ENCODE measurements at places on chromosomes 16 and 17. TPM values are rescaled to one million over a fixed set of nuclear protein-coding genes. Genes with fewer than 3 reads are reported as not detected.
A peak's percentile ranks its signal among the peaks of the same experiment; 100 is the strongest.

GRCh38 chr17:1577583-1578013 lies 15.0 kb upstream of the PITPNA start:
- no peaks in the 10 kb centered on the region for H3K27me3 ChIP-seq
- peak overlapping the region; percentile 84 for H3K27ac ChIP-seq
- H3K4me1 ChIP-seq, result peaks cover 7% of the 10 kb centered on the region
- DNase-seq, result no peak

GRCh38 chr16:57530104-57530521 lies 6.3 kb downstream of the CCDC102A start:
- H3K27ac ChIP-seq, result peak overlapping the region; percentile 100
- H3K4me3 ChIP-seq, result peak overlapping the region; percentile 98
- DNase-seq, result peak; percentile 88
- no peaks in the 10 kb centered on the region for H3K36me3 ChIP-seq
- no peaks in the 10 kb centered on the region for H3K27me3 ChIP-seq
- H3K4me1 ChIP-seq, result peaks cover 64% of the 10 kb centered on the region

GRCh38 chr16:3470723-3471122 lies 24.6 kb downstream of the C16orf90 start:
- peak overlapping the region; percentile 69 for H3K27ac ChIP-seq
- peaks cover 8% of the 10 kb centered on the region for H3K36me3 ChIP-seq
- H3K4me1 ChIP-seq, result peaks cover 64% of the 10 kb centered on the region
- no peak overlapping the region for H3K4me3 ChIP-seq
- no peak for DNase-seq
- no peaks in the 10 kb centered on the region for H3K27me3 ChIP-seq

- no peak overlapping the region for H3K27ac ChIP-seq
- H3K36me3 ChIP-seq, result no peaks in the 10 kb centered on the region
- DNase-seq, result no peak
- peaks cover 19% of the 10 kb centered on the region for H3K4me1 ChIP-seq
These were observed 6.0 kb downstream of the SNN start for GRCh38 chr16:11674001-11674817.

DNA sequence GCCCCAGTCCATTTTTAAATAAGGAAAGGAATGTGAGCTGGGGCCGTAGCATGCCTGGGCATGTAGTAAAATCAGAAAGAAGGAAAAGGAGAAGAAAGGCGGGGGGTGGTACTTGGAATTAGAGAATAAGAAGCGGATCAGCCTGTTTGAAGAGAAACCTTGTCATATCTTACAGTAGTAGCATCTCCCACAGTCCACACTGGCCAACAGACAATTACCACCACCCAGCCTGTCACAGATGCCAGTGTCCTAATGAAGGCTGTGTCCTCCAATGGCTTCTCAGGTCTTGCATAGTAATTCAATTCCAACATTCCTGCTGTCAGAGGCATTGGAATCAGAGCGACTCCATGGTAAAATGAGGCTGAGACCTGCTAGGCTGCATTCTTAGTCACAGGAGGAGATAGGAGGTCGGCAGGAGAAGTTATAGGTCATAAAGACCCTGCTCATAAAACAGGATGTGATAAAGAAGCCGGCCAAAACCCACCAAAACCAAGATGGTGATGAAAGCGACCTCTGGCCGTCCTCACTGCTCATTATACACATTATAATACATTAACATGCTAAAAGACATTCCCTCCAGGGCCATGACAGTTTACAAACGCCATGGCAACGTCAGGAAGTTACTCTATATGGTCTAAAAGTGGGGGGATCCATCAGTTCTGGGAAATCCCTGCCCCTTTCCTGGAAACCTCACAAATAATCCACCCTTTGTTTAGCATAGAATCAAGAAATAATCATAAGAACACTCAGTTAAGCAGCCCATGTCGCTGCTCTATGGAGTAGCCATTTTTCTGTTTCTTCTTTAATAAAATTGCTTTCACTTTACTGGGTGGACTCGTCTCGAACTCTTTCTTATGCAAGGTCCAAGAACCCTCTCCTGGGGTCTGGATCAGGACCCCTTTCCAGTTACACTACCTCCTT lies 9.6 kb upstream of the AKAP10 start:
- no peaks in the 10 kb centered on the region for H3K36me3 ChIP-seq
- H3K4me1 ChIP-seq, result peaks cover 6% of the 10 kb centered on the region
- no peak overlapping the region for H3K27ac ChIP-seq
- H3K4me3 ChIP-seq, result no peak overlapping the region

GRCh38 chr16:49405123-49405522 lies 31.5 kb downstream of the C16orf78 start:
- H3K4me3 ChIP-seq, result no peak overlapping the region
- H3K4me1 ChIP-seq, result no peaks in the 10 kb centered on the region
- H3K27ac ChIP-seq, result no peak overlapping the region
- peaks cover 9% of the 10 kb centered on the region for H3K27me3 ChIP-seq
- DNase-seq, result peak; percentile 41
- no peaks in the 10 kb centered on the region for H3K36me3 ChIP-seq

- no peak for DNase-seq
- H3K27ac ChIP-seq, result no peak overlapping the region
- H3K4me1 ChIP-seq, result peaks cover 21% of the 10 kb centered on the region
These were observed 3.4 kb upstream of the ETV4 start for GRCh38 chr17:43549496-43549895.

DNA sequence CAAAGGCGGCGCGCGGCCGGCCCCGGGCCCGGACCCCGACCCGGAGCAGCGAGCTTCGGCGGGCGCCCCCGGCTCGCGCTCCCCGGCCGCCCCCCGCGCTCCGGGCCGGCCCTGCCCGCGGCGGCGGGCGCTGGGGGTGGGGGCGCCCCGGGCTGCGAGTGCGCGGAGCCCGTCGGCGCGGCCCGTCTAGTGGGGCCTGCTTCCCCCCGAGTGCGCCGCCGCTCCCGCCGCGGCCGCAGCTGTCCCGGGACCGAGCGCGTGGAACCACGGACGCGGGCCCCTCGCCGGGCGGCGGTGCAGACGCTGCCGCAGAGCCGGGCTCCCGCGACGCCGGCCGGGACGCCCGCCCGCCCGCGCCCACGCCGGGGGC lies 308 bp downstream of the ADCY9 start:
- no peak for DNase-seq
- H3K27ac ChIP-seq, result no peak overlapping the region
- peak overlapping the region; percentile 82 for H3K4me3 ChIP-seq
- peaks cover 8% of the 10 kb centered on the region for H3K36me3 ChIP-seq
- peaks cover 40% of the 10 kb centered on the region for H3K4me1 ChIP-seq

- H3K36me3 ChIP-seq, result no peaks in the 10 kb centered on the region
- no peaks in the 10 kb centered on the region for H3K4me1 ChIP-seq
- DNase-seq, result no peak
- no peak overlapping the region for H3K4me3 ChIP-seq
These were observed 132.0 kb downstream of the COPRS start for GRCh38 chr17:31726980-31727427.

DNA sequence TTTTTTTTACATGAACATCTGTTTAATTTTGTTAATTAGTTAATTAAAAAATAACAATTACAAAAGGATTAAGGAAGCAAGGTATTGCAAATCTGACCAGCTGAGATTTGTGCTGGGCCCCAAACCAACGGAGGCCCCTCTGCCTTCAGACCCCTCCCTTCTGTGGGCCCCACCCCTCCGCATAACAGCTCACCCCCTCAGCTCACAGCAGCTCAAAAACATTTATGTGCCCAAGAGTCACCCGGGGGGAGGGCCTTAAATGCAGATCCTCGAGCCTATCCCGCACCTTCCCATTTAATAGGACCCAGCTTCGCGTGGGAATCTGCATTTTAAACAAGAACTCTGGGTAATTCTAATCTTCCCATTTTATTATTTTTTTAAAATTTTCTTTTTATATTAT lies 75.0 kb downstream of the MGAT5B start:
- no peak overlapping the region for H3K27ac ChIP-seq
- H3K27me3 ChIP-seq, result no peaks in the 10 kb centered on the region
- H3K4me3 ChIP-seq, result no peak overlapping the region

GRCh38 chr16:77214411-77215138 lies 15.4 kb downstream of the SYCE1L start:
- no peaks in the 10 kb centered on the region for H3K27me3 ChIP-seq
- H3K4me3 ChIP-seq, result no peak overlapping the region
- no peaks in the 10 kb centered on the region for H3K36me3 ChIP-seq
- DNase-seq, result no peak

Gene SOX8
- 0.20 TPM for total RNA-seq

Gene RUNDC3A
- not detected for total RNA-seq

Gene UTP18
- total RNA-seq, result 50.8 TPM

GRCh38 chr17:77670173-77670572 lies 288.3 kb upstream of the TNRC6C start:
- no peak for DNase-seq
- H3K36me3 ChIP-seq, result peaks cover 31% of the 10 kb centered on the region
- H3K4me1 ChIP-seq, result peaks cover 42% of the 10 kb centered on the region
- no peak overlapping the region for H3K27ac ChIP-seq

- DNase-seq, result no peak
- H3K27me3 ChIP-seq, result no peaks in the 10 kb centered on the region
- peak overlapping the region; percentile 78 for H3K4me3 ChIP-seq
- peaks cover 79% of the 10 kb centered on the region for H3K4me1 ChIP-seq
- H3K27ac ChIP-seq, result peak overlapping the region; percentile 87
- no peaks in the 10 kb centered on the region for H3K36me3 ChIP-seq
These were observed 79.6 kb downstream of the GAS7 start for GRCh38 chr17:10118788-10119130.

DNA sequence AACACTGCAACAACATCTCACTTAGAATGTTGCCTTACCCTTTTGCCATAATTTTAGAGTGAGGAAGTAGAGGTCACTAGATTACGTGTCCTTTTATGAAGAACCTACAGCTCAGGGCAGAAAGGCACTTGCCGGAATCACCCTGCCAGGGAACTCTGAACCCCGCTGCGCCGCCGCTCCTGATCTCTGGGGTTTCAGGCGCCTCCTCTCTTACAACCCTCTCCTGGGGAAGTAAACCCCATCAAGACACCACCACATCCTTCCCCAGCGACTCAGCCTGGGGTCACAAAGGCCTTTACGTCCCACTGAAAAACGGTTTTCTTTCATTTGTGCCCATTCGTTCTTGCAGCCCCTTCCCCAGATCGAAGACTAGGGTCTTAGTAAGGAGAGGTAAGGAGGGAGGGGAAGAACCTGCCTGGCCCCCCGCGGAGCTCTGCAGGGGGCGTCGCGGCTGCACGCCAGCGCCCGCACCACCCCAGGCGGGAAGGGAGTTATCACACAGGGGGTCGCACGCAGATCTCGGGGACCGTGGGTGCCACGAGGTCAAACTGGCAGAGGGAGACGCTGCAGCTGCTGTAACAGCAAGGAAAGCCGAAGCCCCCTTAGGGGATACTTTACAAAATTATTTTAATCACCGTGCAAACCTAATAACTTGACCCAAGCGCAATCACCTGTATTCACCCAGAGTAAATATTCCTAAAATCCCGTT lies 1.0 kb upstream of the HLF start:
- peaks cover 12% of the 10 kb centered on the region for H3K4me1 ChIP-seq
- H3K27ac ChIP-seq, result no peak overlapping the region
- H3K27me3 ChIP-seq, result peaks cover 83% of the 10 kb centered on the region
- no peak for DNase-seq
- H3K36me3 ChIP-seq, result no peaks in the 10 kb centered on the region

- DNase-seq, result no peak
- H3K4me3 ChIP-seq, result no peak overlapping the region
- H3K4me1 ChIP-seq, result no peaks in the 10 kb centered on the region
- H3K27me3 ChIP-seq, result no peaks in the 10 kb centered on the region
These were observed 4.6 kb downstream of the PLCD3 start for GRCh38 chr17:45127548-45128300.

DNA sequence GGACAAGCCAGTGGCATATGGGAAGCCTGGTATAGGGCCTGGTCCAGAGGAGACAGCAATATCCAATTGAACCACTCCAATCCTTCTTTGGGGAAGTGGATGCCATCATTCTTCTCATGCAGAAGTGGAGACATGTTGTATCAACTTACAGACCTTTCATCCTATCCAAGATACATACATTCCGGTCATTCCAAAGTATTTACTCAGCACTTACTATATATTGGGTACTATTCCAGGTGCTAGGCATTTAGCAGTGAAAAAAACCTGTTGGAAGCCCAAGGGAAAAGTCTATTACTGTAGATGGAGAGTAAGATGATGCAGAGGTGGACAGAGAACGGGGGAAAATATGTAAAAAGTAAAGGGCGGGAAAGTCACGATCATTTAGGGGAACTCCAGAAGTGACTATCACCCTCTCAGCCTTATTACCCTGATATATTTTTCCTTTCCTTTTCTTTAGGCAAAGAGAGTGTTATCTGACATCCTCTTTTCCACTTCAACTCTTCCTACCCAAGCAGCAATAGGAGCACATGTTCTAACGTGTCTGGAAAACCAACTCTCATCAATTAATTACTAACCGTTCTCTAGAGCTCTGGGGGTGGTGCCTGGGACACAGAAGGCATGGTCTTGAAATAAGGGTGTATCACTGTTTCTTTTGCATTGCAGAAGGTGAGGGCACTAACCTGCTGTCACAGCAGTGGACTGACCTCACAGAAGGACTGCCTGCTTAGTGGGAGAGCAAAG lies 210.1 kb upstream of the MAF start:
- no peaks in the 10 kb centered on the region for H3K36me3 ChIP-seq
- no peaks in the 10 kb centered on the region for H3K4me1 ChIP-seq
- H3K27ac ChIP-seq, result no peak overlapping the region

DNA sequence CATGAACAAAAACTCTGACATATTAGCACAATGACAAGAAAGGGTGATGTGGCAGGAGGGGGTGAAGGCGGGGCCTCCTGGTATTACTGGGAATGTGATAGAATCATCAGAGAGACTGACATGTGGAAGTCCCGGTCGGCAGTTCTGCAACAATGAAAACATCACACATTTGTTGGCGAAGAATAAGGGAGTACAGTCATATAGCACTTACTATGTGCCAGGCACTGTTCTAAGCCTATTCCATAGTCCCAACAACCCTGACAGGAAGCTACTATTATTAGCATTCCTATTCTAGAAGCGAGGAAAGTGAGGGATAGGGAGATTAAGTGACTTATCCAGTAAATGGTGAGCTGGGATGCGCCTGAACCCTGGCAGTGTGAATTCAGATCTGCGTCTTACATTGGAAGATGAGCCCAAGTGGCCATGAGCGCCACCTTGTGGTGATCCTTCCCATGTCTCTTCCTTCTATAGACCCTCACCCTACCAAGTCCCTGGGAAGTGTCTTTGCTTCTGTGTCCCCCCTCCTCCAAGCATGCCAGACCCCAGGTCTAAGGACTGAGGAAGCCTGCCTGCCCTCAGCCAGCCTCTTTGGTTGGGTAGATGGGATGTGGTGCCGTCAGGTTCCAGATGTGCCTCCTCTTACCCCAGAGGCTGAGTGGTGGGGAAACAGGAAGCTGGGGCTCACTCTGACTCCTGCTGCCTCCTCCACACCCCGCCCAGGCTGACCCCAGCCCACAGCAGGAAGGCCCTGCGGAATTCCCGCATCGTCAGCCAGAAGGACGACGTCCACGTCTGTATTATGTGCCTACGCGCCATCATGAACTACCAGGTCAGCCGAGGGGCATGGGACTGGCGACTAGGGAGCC lies 14.0 kb downstream of the FMNL1 start:
- peaks cover 59% of the 10 kb centered on the region for H3K4me1 ChIP-seq
- peak overlapping the region; percentile 83 for H3K27ac ChIP-seq
- no peaks in the 10 kb centered on the region for H3K27me3 ChIP-seq
- peak; percentile 74 for DNase-seq

GRCh38 chr17:5794385-5794784 lies 210.1 kb upstream of the NLRP1 start:
- no peak overlapping the region for H3K4me3 ChIP-seq
- H3K36me3 ChIP-seq, result peaks cover 10% of the 10 kb centered on the region
- H3K27me3 ChIP-seq, result peaks cover 31% of the 10 kb centered on the region
- H3K27ac ChIP-seq, result no peak overlapping the region

Data from natural killer cell treated with Interleukin-12 subunit alpha and Interleukin-12 subunit beta and Interleukin-15 and Interleukin-18, amount 100 ng/mL, for 72 hours (primary cell).